GM06990 (cell line): ENCODE measurements at places on chromosomes 1 and 21.

DNA sequence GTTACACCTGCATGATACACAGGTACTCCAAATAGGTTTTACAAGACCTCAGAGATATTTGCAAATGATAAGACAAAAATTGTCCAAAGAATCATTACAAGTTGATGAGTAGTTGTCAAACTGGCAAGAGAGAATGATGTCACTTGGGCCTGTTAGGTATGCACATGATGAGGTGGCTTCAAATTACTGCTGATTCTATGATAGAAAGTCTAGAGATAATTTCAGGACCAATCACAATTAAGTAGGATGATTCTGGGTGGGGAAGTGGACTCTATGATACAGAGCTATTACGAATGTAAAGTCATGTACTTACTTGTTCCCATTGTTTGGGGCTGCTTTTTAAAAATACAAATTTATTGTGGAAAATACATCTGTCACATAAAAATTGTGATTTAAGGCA lies 5.2 kb upstream of the SPRR1B start:
- no peak for DNase-seq

DNA sequence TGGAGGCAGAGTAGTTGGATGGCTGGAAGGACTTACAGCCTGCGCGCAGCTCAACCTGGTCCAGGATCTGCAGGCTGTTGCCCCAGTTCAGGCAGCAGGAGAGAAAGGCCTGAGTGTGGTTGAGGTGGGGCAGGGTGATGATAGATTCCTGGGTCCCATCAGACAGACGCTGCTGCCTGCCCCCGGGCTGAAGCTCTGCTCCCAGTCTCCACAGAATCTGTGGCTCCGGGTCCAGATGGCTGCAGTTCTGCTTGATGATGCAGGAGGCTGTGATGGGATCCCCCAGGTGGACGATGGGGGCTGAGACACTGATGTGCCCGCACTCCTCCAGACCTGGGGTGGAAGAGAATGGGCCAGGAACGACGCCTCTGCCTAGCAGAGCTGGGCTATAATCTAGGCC lies 7.4 kb downstream of the CSF3R start:
- no peak for DNase-seq

DNA sequence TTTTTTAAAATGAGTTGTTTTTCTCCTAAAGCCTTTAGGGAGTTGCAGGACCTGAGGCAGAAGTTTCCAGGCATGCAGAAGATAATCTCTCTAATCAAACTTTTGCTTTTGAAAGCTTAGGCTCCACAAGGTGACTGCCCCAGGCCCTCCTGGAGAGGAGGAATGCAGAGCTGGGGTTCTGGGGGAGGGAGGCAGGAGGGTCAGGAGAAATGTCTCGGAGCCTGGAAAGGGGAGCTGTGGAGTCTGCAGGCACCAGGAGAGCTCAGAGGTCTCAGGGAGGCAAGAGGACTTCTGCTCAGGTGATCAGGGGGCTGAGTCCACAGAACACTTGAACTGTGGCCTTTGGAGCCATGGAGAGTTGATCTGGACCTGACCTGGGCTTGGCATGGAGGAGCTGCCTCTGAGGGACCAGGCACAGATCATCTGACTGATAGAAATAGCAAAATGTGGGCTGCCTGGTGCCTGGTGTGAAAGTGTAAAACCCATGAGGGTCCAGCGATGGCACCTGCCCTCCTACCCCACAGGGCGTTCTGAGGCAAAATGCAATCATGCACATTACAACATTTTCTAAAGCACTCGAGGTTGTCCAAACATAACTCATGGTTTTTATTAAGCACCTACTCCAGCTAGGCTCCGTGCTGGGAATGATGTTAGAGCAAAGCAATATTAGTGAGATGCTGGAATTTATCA lies 10.0 kb upstream of the ABCG1 start:
- DNase-seq = no peak

- DNase-seq = no peak
These were observed 89.5 kb downstream of the OLFM3 start for GRCh38 chr1:101907264-101907663.

DNA sequence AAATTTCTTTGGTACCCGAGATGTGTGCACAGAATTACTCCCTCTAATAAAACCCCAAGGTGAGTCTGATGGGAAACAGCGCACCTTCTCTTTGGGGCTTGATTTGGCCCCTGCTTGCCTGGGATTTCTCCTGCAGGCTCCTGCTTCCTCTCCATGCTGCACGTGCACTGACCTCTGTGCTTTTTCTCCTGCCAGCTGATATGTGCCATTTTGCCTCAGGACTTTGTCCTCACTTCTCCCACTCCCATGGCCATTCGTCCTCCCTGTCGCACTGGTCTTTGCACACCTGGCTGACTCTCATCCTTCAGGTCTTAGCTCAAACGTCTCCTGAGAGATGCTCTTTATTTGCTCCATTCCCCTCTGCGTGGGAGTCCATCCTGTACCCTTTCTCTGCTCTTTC lies 1.2 kb downstream of the CBR1 start:
- no peak for DNase-seq

DNA sequence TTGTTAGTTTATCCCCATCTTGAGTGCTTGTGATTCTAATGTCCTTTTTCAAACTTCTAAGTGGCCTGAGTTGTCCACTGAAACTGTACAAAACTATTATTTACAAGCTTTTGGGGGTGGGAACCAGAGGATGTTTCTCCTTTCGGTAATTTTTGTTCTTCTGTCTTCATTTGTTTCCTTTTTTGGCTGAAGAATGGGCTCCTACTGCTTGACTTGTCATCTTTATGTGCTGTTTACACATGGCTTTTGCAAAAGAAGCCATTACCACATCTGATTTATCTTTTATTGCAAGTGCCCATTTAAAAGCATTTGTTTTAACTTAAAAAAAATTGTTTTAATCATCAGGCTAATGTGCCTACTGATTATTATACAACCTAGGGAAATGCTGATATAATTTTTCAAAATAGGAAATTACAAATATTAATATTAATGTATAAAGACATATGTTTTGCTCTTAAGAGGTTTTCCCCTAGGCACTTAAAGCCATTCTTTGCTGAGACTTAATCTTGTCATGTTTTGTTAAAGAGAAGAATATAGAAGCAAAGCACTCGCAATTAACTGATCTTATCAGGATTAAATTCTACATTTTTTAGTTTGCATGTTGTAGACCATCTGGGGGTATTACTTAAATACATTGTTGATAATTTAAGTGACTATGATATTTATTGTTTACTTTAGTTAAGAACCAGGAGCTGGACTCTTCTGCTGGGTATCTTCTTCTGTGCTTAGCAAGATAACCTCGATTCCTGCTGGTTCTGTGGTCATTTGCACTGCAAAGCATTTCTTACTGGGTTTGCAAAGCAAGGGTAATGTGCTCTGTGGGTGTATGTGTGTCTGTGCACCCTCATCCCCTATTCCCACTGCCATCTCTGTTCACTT lies 40.1 kb downstream of the TMEM200B start:
- no peak for DNase-seq

DNA sequence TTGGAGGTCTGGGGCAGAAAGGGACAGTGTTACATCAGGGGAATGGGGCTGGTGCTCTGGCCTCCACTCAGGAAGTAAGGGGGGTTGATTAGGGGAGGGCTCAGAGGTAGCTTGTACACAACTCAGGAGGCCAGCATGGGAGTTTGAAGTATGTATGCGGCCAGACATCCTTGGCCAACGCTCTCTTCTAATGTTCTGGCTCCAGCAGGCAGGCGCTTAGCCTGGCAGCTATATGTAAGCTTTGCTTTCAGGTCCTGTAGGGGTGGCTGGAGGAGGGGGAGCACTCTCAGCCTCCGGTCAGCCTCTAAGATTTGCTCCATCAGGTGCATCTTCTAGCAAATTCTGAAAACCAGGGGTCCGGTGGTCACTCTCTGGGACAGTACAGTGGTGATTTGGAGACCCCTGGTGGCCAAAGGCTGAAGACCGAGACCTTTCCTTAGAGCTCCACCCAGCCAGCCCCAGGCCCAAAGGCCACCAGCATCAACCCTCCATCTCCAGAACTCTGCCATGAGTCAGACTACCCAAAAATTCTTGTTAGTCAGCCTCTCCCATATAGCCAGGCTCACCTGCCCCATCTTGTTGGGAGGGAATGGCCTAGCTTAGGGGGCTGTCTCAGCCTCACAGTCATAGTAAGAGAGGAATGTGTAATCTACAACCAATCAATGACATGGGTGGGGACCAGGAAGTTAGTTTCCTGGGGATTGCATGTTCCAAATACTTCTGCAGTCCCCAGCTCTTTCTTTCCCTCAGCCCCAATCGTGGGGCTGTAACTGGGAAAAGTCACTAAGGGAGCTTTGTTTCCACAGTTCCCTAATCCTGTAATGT lies 9.7 kb upstream of the COL8A2 start:
- DNase-seq = no peak

DNA sequence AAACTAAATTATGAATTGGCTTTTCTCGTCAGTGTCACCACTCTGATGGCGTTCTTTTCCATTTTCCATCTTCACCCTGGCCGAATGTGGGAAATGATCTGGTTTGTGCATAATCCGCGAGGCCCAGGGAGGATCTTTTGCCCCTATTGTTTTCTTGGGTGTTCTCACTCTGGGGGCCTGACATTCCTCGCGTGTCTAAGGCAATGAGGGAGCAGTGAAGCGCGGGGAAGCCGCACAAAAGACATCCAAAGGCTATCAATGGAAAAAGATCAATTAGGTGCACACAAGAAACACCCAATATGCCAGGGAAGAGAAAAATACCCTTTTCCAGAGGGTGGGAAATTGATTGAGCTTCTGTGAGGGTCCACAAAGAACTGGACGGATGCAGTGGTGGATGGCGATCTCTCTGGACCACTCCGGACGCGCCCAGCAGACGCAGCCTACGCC lies 941 bp upstream of the C1orf21 start:
- DNase-seq = no peak

- DNase-seq = no peak
These were observed 56.8 kb downstream of the ZBTB17 start for GRCh38 chr1:15918962-15919715.

DNA sequence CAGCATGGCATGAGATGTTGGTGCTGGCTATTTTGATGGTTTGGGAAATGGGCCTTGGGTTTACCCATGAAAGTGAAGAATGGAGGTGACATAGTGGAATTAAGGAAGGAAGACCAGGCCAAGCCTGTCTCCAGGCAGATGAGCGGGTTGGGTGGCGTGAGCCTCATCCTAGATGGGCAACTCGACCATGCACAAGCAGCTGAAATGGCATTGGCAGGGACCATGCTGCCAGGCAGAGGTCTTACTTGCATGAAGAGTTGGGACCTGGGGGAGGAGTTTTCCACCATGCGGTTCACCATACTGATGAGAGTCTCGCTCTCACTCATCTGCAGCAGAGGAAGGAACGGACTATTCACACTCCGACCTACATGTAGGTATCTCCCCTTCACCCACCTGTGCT lies 37.5 kb upstream of the GOLT1A start:
- no peak for DNase-seq

DNA sequence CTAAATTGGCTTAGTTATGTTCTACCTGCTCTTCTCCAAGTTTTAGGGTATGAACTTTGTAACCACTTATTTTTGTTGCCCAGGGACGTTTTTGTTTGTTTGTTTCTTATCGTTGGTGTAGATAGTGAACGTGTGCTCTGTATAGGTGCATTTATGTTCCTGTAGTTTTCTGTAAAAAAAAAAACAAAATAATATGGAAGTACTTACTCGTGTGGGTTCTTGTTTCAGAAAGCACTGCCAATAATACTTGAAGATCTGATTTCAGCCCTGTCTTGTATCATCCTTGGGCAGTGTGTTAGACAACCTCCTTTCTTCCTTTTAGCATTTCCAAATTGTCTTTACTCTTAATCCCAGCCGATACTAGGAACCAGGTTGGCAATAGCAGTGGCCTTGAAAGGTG lies 4.4 kb downstream of the FAM20B start:
- no peak for DNase-seq

GRCh38 chr1:151980287-151981177 lies 13.1 kb downstream of the S100A10 start:
- no peak for DNase-seq

DNA sequence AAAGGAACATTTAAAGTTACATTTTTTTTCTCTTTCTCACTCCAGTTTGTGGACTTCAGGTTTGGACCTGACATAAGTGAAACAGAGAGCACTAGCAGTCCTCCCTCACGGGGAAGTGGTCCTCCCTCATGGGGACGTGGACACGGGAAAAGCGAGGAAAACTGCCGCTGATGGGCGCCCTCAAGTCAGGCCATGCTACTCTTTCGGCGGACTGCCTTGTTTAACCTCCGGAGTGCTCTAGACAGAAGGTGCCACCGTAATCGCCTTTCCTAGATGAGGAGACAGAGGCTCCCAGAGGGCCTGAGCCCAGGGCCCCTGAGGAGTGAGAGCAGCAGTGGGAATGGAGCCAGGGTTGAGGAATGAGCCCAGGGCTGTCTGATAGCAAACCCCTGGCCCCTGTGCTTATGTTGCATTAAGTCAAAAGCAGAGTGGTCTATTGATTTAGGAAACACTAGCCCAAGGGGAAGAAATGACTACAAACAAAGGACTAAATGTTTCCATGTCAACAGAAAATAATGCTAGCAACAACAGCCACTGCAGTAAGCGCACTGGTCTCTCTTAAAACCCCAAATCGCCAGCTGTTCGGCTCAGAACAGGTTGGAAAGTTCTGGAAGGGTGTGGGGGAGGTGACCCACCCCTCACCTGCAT lies 84.1 kb downstream of the DMRTB1 start:
- DNase-seq = no peak

DNA sequence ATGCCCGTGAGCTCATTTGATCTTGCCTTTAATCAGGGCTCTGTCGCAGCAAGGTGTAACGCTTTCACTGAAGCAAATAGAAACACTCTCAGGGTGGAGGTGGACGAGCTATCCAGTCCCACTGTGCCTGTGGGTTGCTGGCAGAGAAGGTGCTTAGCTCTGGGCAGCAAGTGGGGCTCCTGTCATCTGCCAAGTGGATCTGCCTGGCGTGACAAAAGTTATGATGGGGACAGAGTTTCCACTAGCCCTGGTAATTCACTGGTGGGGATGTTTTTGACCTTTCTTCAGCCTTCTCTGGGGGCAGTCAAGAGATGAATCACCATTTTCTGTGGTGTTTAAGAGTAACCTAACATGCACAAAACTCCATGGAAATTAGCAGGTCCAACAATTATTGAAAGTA lies 71.3 kb upstream of the EDEM3 start:
- no peak for DNase-seq

- DNase-seq = no peak
These were observed 9.7 kb upstream of the LYST start for GRCh38 chr1:235876402-235876841.

DNA sequence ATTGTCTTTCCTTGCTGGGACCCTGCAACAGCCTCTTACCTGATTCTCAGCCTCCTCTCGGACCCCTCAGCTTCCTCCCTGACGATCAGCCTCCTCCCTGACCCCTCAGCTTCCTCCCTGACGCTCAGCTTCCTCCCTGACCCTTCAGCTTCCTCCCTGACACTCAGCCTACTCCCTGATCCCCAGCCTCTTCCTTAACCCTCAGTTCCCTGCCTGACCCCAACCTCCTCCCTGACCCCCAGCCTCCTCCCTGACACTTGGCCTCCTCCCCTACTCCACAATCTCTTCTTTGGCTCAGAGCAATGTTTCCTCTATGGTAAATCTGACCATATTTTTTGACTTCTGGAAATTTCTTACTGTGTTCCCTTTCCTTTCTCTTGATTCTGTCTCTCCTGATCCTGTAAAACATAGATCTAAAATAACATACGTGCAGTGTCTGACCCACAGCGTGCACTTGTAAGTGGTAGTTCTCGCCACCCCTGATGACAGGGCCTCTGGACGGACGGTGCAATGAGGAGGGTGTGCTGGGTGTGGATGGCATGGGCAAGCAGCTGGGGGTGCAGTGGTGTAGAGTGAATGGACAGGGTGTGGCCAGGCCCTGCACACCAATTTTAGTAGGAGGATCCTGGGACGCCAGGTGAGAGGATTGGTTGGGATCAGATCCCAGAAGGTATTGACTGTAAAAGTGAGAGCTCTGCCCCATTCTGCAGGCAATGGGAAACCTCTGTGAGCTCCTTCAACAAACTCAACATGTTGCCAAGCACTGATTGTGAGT lies 264.1 kb downstream of the FOXD2 start:
- no peak for DNase-seq

GRCh38 chr1:152519851-152520250 lies 5.6 kb downstream of the CRCT1 start:
- no peak for DNase-seq
